Glutamatergic neuron (in vitro differentiated cells): ENCODE measurements at places on chromosomes 7 and 10.
A peak's percentile ranks its signal among the peaks of the same experiment; 100 is the strongest.

GRCh38 chr7:87628780-87629569 lies 777 bp downstream of the RUNDC3B start:
- DNase-seq, result peak; percentile 42

GRCh38 chr10:16944986-16945385 lies 127.8 kb upstream of the RSU1 start:
- DNase-seq, result no peak

GRCh38 chr10:70090951-70091350 lies 38.3 kb downstream of the MACROH2A2 start:
- no peak for DNase-seq

DNA sequence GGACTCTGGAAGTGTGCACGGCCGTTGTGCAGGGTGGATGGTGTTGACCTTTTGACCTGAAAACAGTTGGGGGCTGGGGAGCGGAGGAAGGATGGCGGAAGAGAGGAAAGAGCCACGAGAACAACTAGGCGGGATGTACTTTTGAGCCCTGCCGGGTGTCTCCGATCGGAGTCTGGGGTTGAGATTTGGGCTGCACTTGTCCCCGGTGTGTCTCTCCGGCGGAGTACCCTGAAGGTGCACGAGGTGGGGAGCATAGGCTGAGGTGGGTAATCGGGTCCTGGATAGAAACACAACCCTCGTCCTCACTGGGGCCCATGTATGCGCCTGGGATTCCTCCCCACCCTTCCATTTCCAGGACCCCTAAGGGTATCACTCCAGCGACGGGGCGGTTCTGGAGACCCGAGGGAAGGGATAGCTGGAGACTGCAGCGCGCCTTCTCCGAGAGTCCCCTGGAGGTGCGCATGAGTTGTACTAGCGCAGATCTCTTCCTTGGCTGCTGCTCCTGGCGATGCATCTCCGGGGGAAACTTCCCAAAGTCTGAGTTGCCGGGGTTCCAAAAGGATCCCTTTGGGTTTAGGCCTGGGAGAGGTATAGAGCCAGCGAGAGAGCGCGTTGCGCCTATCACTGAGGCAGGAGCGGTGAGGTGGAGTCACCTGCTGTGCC lies 4.6 kb upstream of the HMX2 start:
- peak; percentile 38 for DNase-seq

DNA sequence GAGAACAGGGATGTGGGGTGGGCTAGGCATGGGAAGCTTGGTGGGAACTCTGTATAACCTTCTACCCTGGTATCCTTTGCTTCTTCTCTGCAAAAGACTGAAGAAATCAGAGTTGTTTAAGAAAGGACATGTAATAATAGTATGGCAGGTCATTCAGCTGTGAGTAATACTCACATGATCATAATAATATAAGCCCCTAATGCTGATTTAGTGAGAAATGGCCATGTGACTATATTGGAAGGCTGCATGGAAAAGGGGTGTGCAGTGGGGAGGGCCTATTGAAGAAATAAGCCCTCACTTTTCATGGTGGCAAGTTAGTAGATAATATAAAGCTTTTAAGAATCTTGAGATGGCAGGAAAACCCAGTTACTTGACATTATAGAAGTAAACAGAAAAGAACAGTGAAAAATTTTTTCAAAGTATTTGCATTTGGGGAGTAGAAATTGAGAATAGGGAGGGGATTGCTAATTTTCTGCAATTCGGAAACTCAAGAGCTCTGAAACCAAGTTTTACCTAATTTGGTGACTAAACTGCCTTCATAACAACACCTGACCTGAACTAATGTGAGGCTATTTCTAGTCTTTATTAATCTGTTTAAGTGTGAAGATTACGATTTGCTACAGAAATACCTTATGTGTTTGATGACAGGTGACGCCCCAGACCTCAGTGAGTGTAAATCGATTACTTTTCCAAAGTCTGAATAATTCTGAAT lies 44.4 kb downstream of the ATXN7L1 start:
- DNase-seq, result no peak

DNA sequence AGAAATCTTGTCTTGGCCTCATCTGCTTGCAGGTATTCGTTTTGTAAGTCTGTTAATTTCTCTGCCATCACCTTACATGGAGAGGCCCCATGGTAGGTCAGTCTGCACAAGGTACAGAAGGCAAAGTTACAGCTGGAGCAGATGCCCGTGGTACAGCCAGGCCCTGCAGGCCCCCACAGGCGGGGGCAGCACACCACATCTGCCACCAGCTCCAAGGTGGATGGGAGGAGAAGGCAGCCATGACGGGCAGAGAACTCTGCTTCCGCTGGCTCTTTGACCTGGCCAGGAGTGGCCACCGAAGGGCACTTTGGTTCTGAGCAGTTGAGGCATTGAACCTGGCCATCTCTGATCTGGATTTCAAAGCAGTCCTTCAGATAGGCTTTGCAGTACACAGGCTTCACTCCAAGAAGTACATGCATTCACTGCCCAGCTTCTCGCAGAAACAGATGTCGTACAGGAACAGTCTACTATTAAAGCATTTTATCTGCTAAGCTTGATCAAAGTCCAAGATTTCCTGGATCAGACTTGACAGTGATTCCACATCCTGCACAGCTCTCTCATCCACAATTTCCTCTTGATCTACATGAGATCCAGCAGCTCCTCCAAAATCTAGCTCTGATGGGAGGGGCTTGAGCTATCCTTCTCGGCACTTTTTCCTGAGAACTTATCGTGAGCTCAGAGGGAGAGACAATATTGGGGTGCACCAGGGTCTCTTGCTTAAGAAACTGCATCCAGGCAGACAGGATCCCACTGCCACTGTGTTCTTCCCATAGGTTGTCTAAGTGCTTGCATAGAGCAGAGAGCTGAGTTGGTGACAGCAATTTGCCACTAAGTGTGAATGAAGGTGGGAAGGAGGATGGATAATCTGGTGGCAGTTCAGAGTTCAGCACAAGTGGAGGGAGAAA lies 120.7 kb downstream of the TRRAP start:
- no peak for DNase-seq

- no peak for DNase-seq
Observed at GRCh38 chr10:123619067-123619855, 46.9 kb upstream of the GPR26 start.

DNA sequence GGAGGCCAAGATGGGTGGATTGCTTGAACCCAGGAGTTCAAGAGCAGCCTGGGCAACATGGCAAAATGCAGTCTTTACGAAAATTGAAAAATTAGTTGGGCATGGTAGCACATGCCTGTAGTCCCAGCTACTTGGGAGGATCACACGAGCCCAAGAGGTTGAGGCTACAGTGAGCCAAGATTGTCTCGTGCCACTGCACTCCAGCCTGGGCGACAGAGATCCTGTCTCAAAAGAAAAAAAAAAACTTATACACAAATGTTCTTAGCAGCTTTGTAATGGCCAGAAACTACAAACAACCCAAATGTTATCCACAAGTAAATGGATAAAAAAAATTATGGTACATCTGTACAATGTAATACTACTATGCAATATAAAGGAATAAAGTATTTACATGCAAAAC lies 12.6 kb downstream of the NT5C2 start:
- no peak for DNase-seq

DNA sequence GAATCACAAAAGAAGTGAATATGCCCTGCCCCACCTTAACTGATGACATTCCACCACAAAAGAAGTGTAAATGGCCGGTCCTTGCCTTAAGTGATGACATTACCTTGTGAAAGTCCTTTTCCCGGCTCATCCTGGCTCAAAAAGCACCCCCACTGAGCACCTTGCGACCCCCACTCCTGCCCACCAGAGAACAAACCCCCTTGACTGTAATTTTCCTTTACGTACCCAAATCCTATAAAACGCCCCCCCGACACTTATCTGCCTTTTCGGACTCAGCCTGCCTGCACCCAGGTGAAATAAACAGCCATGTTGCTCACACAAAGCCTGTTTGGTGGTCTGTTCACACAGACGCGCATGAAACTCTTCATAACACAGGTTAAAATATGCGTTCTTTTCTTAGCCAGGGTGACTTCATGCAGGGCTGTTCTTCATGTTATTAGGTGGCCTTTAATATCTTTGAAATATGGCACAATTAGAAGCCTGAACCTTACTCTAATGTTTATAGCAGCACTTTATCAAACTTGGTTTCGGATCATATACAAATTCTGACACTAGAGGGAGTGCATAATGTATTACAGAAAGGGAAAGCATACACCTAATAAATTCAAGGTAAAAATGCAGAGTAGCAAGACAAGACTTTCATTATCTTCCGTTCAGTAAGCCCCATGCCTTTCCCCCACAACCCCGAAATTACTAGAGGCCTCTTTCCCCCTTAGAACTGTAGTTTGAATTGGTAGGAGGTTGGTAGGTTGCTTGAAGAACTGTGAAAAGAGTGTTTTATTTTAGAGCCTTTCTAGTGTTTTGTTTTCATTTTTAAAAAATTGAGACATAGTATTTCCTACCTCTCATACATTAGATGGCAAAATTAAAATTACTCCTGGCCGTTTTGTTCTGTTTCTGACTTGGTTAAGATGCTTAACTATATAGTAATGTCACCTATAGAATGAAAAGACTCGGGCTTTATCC lies 117.9 kb downstream of the NPY start:
- DNase-seq, result no peak

- DNase-seq, result no peak
Observed at GRCh38 chr7:22709857-22710256, 17.1 kb upstream of the IL6 start.

GRCh38 chr10:121598263-121599249 lies at the start of gene FGFR2:
FGFR2 (minus strand) TSS chr10:121598444; CDS start chr10:121593817, 4,627 bp downstream.
- peak; percentile 87 for DNase-seq

DNA sequence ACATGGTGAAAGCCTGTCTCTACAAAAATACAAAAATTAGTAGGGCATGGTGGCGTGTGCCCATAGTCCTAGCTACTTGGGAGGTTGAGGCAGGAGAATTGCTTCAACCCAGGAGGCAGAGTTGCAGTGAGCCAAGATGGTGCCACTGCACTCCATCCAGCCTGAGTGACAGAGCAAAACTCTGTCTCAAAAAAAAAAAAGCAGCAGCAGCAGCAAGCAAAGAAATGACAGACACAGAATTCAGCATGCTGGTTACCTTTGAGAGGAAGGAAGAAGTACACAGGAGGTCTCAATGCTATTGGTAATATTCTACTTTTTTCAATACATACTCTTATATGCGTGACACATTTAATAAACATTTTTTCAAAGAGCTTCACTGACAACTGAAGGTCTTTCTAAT lies 81.3 kb downstream of the ZFAND4 start:
- no peak for DNase-seq

DNA sequence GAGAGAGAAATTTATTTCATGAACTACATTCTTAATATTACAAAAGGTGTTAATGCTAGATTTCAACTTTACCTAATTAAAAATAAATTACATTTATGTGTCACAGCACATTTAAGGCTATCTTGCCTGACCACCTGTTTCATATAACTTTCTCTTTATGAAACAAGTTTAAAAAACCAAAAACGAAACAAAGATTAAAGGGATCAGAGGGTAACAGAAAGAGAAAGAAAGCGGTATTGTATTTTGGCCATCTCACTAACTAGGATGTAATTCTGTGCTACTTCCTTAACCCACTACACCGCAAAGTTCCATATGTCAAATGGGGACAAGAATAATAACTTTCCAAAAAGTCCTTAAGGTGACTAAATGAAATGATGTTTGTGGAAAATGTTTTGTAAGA lies 6.3 kb upstream of the RHOBTB1 start:
- no peak for DNase-seq

DNA sequence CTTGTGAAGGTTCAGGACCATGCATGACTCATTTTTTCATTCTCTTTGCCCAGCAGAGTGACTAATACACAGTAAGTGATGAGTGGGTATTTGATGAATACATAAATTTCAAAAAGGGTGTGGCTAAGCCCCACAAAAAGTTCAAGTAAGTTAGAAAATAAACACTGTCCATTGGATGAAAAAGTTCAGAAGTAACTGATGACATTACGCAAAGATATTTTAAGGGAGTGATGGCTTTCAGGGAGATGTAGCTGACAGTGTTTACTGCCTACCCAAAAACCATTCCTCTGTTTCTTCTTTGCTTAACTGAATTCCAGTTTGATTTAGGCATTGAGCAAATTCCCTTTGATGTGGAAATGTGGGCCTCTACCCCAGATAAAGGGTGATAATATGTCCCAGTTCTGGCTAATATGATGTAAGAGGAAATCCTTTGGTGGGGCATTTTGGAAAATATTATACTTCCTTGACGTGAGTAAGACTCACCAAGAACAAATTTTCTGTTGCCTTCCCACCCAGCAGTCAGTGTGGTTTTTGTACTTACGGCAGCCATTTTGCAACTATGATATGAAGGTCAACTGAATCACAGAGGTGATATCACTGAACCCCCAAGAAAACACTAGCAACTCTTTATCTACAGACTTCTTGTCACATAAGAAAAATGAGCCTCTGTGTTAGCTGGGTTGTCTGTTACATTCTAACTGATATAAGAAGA lies 29.0 kb upstream of the EBLN1 start:
- DNase-seq, result no peak

DNA sequence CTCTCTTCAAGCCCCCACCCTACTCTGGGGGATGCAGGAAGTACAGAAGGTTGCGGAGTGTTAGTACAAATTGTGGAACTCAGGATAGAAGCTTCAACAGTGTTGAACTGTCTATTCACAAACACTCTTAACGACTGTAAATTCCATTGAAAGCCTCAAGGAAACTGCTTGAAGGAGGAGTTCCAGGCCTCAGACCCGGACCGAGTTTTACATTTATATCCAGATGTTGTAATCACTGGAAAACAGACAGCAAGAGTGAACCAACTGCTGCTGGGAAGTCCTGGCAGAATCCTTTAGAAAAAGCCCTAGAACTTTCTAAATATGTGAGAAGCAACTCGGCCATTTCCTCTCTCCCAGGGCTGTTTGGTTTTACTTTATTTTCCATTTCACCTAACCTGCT lies 84.1 kb upstream of the LRRC18 start:
- no peak for DNase-seq

GRCh38 chr7:27992755-27993493 lies 187.7 kb downstream of the JAZF1 start:
- DNase-seq, result no peak

DNA sequence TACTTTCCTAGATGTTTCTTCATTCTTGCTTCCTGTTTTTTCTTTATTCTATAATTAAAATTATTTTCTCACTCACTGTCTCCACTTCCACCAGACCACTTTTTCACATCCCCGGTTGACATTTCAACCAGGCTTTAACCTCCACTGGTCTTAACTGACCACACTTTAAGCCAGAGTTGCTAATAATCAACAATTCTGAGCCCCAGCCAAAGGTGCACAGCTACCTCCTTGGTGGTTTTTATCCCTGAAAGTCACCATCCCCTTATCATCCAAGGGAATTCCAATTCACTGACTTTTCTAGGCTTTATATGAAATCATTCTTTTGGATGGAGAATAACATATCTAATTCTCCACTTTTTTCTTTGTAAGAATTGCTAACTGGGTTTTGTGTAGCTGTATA lies 138.9 kb downstream of the FRMD4A start:
- no peak for DNase-seq

GRCh38 chr10:86798611-86799010 lies 42.2 kb downstream of the BMPR1A start:
- DNase-seq, result no peak
